Activated T-cell treated with anti-CD3 and anti-CD28 coated beads for 48 hours (primary cell): ENCODE measurements at places on chromosomes 11 and 22.

GRCh38 chr11:35282221-35282882 lies 137.0 kb downstream of the SLC1A2 start:
- no peak for DNase-seq

DNA sequence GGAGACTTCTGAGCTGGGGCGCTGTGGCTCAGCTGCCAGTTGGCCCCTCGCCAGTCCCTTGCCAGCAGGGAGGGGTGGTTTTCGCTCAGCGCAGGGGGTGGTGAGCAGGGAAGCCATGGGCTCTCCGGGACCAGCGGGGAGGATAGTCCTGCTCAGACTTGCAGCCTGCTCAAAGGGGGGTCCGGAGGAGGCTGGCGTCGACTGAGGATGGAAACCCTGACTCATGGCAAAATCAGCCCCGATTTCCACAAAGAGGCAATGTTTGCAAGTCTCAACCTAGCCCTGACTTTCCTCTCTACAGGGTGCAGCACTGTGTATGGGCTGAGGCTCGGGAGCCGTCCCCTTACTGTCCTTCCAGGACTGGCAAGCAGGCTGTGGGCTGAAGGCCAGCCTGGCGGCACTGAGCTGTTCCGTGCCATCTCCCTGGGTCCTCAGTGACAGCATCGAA lies 35.1 kb downstream of the FBLN1 start:
- no peak for DNase-seq

DNA sequence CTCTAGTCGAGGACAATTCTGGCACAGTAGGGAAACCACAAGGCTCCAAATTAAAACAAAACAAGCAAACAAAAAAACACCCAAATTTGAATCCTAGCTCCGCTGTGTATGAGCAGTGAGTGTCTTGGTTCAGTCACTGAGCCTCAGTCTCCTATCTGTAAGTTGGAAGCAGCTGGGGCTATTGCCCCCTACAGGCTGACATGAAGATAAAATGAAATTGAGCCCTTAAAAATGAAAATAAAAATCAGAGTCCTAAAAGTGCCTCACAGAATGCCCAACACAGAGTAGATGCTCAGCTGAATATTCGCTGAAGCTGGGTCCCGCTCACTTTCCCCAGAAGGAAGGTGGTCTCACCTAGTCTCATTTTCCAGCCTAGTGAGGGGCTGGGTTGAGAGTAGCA lies 65.2 kb downstream of the PDE2A start:
- no peak for DNase-seq

GRCh38 chr11:108549319-108549885 lies 44.2 kb downstream of the EXPH5 start:
- no peak for DNase-seq

DNA sequence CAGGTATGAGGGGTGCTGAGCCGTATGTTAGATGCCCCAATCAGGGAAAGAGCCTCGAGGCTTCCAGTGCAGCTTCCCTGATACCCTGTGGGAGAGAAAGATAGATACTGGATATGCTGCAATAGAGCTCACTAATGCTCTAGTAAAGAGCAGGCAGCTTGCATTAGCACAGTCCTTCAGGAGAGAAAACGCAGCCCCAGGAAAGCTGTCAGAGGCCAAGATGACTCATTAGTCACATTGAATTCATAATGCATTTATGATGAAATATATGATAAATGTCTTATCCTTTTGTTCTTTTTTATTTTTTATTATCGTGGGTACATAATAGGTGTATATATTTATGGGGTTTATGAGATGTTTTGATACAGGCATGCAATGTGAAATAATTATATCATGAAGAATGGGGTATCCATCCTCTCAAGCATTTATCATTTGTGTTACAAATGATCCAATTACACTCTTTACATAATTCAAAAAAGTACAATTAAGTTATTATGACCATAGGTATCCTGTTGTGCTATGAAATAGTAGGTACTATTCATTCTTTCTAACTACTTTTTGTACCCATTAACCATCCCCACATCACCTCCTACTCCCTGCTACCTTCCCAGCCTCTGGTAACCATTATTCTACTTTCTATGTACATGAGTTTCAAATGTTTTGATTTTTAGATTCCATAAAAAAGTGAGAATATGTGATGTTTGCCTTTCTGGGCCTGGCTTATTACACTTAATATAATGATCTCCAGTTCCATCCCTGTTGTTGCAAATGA lies 94.5 kb upstream of the TOP3B start:
- DNase-seq: no peak

GRCh38 chr11:76589964-76590950 lies 80.3 kb downstream of the LRRC32 start:
- DNase-seq: no peak
